ENCODE measurements at places on chromosomes 7 and 10.

DNA sequence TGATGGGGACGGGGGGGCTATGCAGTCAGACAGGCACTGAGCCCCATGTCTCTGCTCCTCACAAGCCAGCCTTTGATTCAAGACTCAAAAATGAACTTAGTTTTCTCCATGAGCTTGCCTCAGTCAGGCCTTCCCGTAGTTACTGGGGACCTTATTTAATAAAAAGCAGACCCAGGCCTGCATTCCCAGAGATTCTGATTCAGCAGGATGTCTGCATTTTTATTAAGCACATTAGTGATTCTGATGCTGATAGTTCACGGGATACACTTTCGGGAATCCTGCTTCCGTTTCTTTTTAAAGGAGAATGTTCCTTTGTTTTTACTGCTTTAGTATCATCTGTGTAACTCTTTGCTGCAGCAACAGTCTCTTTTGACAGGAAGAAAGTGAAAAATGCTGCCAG lies 28.3 kb upstream of the PLPP4 start:
- DNase-seq, result no peak

- no peak for DNase-seq
Observed at GRCh38 chr10:52959810-52960209, 187.2 kb upstream of the MBL2 start.

- DNase-seq, result no peak
Observed at GRCh38 chr10:70174058-70174741, 3.9 kb upstream of the SAR1A start.

GRCh38 chr10:128307820-128308219 lies 181.6 kb upstream of the MKI67 start:
- no peak for DNase-seq

Data from lung (tissue), 17 donors.